ENCODE measurements at places on chromosomes 2 and 18. TPM values are rescaled to one million over a fixed set of nuclear protein-coding genes. Genes with fewer than 3 reads are reported as not detected.

The GKN2 gene
- total RNA-seq = not detected

The MYO7B gene
- total RNA-seq = 0.47 TPM

The ALK gene
- not detected for total RNA-seq

The C2orf15 gene
- 0.18 TPM for total RNA-seq

The SNED1 gene
- total RNA-seq = 23.2 TPM

The PIAS2 gene
- 14.1 TPM for total RNA-seq
